Activated CD8-positive, alpha-beta T cell treated with anti-CD3 and anti-CD28 coated beads, Interleukin-2, amount 10 ng/mL, durations not matched to agents 7 days and 5 days (primary cell): ENCODE measurements at places on chromosomes 5 and 9. TPM values are rescaled to one million over a fixed set of nuclear protein-coding genes. Genes with fewer than 3 reads are reported as not detected.

GRCh38 chr5:87210076-87210475 lies 57.6 kb upstream of the RASA1 start:
- no peak overlapping the region for H3K27ac ChIP-seq
- no peaks in the 10 kb centered on the region for H3K4me1 ChIP-seq
- no peak overlapping the region for H3K4me3 ChIP-seq
- no peaks in the 10 kb centered on the region for H3K27me3 ChIP-seq
- no peak for DNase-seq
- no peaks in the 10 kb centered on the region for H3K36me3 ChIP-seq

- DNase-seq: no peak
- H3K36me3 ChIP-seq: no peaks in the 10 kb centered on the region
- no peak overlapping the region for H3K27ac ChIP-seq
- no peaks in the 10 kb centered on the region for H3K27me3 ChIP-seq
- no peaks in the 10 kb centered on the region for H3K4me1 ChIP-seq
These were observed 116.1 kb upstream of the SLC12A2 start for GRCh38 chr5:127967323-127967982.

GRCh38 chr5:136246122-136246521 lies 53.2 kb upstream of the SMIM32 start:
- no peak for DNase-seq
- peaks cover 2% of the 10 kb centered on the region for H3K27me3 ChIP-seq
- H3K36me3 ChIP-seq: no peaks in the 10 kb centered on the region
- H3K4me1 ChIP-seq: peaks cover 4% of the 10 kb centered on the region

GRCh38 chr5:169701910-169702451 lies 64.9 kb downstream of the DOCK2 start:
- H3K27ac ChIP-seq: no peak overlapping the region
- H3K36me3 ChIP-seq: peaks cover 74% of the 10 kb centered on the region
- no peaks in the 10 kb centered on the region for H3K27me3 ChIP-seq
- H3K4me3 ChIP-seq: no peak overlapping the region
- no peaks in the 10 kb centered on the region for H3K4me1 ChIP-seq

DNA sequence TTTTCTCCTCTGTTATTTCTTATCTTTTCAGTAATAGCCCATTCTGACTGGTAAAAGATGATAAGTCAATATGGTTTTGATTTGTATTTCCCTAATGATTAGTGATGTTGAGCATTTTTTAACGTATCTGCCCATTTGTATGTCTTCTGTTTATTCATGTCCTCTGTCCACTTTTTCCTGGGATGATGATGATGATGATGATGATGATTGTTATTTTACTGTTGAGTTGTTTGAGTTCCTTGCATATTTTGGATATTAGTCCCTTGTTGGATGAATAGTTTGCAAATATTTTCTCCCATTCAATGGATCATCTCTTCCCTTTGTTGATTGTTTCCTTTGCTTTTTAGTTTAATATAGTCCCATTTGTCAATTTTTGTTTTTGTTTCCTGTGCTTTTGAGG lies 27.0 kb downstream of the UTP15 start:
- H3K27me3 ChIP-seq: peaks cover 2% of the 10 kb centered on the region
- no peak for DNase-seq
- no peak overlapping the region for H3K27ac ChIP-seq
- H3K4me1 ChIP-seq: no peaks in the 10 kb centered on the region

DNA sequence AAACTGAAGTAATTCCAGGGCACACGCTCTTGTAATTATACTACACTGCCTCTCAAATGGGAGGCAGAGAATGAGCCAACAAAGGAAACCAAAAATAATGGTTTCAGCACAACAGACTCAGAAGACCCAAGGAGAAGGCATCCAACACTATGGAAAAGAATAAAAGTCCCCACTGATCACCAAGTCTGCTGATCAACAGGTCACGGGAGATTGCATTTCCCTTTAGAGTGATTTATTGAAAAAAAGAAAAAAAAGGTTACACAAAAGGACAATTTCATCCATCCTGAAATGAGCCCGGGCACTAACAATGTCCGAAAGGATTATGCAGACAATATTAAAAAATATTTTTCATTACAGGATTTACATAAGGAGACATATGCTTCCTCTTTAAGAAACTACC lies 28.8 kb downstream of the MYO10 start:
- H3K27me3 ChIP-seq: no peaks in the 10 kb centered on the region
- no peak overlapping the region for H3K4me3 ChIP-seq
- H3K27ac ChIP-seq: no peak overlapping the region
- no peaks in the 10 kb centered on the region for H3K4me1 ChIP-seq
- no peak for DNase-seq
- no peaks in the 10 kb centered on the region for H3K36me3 ChIP-seq

GRCh38 chr5:158701406-158702177 lies 398.1 kb downstream of the EBF1 start:
- no peak overlapping the region for H3K4me3 ChIP-seq
- H3K4me1 ChIP-seq: no peaks in the 10 kb centered on the region
- H3K27ac ChIP-seq: no peak overlapping the region
- no peak for DNase-seq

DNA sequence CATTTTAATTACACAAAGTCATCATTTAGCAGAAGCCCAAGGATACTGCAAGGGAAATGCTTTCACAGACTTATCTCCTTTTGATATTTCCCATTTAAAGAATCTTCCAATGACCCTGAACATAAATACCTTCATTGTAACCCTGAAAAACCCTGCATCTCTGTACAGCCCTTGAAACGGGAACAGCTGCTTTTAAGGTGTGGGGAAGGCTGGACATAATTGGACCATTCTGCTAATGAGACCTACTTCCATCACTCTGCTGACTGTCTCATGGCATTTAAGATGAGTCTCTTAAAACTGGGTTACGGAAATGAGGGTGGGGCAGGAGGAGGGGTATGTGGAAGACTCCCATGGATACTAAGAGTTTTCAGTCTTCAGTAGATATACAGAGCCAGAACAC lies 485.8 kb downstream of the BRINP1 start:
- no peaks in the 10 kb centered on the region for H3K4me1 ChIP-seq
- H3K27ac ChIP-seq: no peak overlapping the region
- H3K27me3 ChIP-seq: no peaks in the 10 kb centered on the region
- no peak overlapping the region for H3K4me3 ChIP-seq
- DNase-seq: no peak

GRCh38 chr5:68378204-68378820 lies 162.8 kb downstream of the PIK3R1 start:
- DNase-seq: peak; percentile 75
- peaks cover 77% of the 10 kb centered on the region for H3K4me1 ChIP-seq
- H3K27me3 ChIP-seq: peaks cover 3% of the 10 kb centered on the region
- peak overlapping the region; percentile 58 for H3K4me3 ChIP-seq
- H3K36me3 ChIP-seq: peaks cover 22% of the 10 kb centered on the region
- H3K27ac ChIP-seq: peak overlapping the region; percentile 93

DNA sequence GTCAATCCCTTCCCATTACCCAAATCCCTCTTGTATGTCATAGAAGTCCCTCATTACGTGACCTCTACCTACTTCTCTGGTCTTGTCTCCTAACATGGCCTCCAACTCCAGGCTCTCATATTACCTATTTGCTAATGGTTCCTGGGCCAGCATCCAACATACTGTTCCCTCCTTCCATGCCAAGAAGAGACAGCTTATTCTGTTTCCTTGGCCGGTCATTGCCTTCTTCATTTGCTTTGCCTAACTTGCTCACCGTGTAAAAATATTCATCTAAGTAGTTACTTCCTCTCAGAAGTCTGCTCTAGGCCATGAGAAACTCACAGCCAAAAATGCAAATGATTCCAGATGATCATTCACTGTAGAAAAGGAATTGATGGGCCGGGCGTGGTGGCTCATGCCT lies 8.9 kb upstream of the IL6ST start:
- no peak for DNase-seq
- peaks cover 11% of the 10 kb centered on the region for H3K4me1 ChIP-seq
- no peak overlapping the region for H3K27ac ChIP-seq

DNA sequence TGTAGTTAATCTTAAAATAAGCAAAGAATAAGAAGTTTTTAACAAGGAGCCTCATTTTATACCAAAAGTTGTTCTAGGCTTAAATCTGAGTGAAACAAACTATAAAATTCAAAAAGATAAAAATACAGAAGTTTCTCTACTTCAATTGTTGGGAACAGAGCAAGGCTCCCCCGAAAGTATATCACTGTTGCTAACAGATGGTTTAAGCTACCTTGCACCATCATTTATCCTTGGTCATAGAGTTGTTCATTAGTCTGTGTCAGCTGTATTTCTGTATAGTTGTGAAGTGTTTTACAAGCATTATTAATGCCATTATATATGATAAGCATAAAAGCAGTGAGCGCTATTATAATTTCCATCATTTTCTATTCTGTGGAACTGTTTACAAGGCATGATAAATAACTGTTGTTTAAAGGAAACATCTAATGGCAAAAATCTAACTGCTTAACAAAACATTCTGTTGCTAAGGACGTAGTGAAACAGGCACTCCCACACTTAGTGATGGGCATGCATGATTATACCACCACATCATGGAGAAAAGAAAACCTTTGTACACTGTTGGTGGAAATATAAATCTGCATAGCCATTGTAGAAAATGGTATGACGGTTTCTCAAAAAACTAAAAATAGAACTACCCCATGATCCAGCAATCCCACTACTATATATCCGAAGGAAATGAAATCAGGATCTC lies 23.3 kb upstream of the ACO1 start:
- no peak overlapping the region for H3K4me3 ChIP-seq
- no peak overlapping the region for H3K27ac ChIP-seq
- H3K36me3 ChIP-seq: no peaks in the 10 kb centered on the region
- DNase-seq: no peak
- peaks cover 18% of the 10 kb centered on the region for H3K27me3 ChIP-seq

DNA sequence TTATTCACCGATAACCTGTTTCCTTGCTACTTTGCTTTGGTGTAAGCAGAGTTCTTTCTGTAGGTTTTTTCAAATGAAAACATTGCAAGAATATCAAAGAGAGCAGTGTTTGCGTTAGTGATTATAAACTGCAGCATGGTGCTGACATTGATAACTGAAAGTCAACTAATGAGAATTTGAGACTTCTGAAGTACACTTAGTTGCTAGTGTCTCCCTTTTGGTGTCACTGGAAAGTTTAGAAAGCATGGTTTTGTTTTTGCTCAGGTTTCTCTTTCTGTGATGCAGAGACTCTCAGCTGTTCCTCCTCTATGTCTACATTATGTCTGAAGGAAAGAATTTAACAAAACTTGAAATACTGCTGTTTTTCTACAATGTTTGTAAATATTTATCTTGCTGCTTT lies 80.2 kb upstream of the ZNF169 start:
- H3K4me3 ChIP-seq: no peak overlapping the region
- H3K27me3 ChIP-seq: no peaks in the 10 kb centered on the region
- H3K36me3 ChIP-seq: peaks cover 75% of the 10 kb centered on the region
- H3K27ac ChIP-seq: peak overlapping the region; percentile 55
- peaks cover 49% of the 10 kb centered on the region for H3K4me1 ChIP-seq

DNA sequence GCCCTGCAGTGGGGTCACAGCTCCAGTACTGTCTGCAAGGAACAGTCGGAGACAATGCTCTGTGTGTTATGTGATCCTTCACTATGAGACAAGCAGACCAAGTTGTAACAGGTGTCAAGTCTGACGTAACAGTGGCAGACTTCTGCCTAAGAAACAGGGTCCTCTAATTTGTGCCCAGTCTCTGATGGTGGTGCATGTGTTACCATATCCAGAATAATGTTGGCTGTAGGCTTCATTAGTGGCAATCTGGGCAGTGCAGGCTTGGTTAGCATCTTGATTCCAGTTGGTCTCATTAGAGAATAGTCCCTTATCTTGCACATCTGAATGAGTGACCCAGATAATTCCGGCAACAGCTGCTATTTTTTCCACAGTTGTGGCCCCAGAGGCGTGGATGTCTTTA lies 33.8 kb downstream of the ZNF131 start:
- H3K36me3 ChIP-seq: peaks cover 43% of the 10 kb centered on the region
- no peak overlapping the region for H3K27ac ChIP-seq
- no peak overlapping the region for H3K4me3 ChIP-seq

DNA sequence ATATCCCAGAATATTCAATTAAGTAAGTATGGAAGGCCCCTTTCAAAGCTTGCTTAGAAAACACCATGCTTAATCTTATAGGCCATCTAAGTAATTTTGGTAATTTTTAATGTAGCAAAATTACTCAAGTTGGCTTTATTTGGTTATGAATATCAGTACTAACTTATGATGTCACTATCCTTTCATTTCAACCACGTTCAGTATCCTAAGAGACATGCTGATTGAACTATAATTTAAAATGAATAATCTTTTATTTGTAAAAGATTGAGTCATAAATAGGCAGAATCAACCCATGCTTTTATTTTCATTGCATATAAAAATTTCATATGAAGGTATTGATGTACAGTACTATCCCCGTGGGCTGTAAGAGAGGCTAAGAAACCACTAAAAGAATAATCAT lies 386.9 kb downstream of the RAB3C start:
- DNase-seq: no peak
- no peak overlapping the region for H3K27ac ChIP-seq
- no peaks in the 10 kb centered on the region for H3K4me1 ChIP-seq
- no peak overlapping the region for H3K4me3 ChIP-seq
- H3K27me3 ChIP-seq: no peaks in the 10 kb centered on the region
- peaks cover 29% of the 10 kb centered on the region for H3K36me3 ChIP-seq

ZCCHC10 gene
- 27.2 TPM for total RNA-seq

SLC34A3 gene
- not detected for total RNA-seq

FAM153A gene
- total RNA-seq: 14.3 TPM

RALGDS gene
- total RNA-seq: 102 TPM

GFRA3 gene
- total RNA-seq: 0.18 TPM

UTP15 gene
- 22.9 TPM for total RNA-seq
